ENCODE measurements at places on chromosomes 13 and 19.

GRCh38 chr19:42601811-42602443, 7.2 kb upstream of the CEACAM8 start:
- no peak for DNase-seq

GRCh38 chr19:39207293-39207836, 3.3 kb upstream of the SYCN start:
- no peak for DNase-seq

DNA sequence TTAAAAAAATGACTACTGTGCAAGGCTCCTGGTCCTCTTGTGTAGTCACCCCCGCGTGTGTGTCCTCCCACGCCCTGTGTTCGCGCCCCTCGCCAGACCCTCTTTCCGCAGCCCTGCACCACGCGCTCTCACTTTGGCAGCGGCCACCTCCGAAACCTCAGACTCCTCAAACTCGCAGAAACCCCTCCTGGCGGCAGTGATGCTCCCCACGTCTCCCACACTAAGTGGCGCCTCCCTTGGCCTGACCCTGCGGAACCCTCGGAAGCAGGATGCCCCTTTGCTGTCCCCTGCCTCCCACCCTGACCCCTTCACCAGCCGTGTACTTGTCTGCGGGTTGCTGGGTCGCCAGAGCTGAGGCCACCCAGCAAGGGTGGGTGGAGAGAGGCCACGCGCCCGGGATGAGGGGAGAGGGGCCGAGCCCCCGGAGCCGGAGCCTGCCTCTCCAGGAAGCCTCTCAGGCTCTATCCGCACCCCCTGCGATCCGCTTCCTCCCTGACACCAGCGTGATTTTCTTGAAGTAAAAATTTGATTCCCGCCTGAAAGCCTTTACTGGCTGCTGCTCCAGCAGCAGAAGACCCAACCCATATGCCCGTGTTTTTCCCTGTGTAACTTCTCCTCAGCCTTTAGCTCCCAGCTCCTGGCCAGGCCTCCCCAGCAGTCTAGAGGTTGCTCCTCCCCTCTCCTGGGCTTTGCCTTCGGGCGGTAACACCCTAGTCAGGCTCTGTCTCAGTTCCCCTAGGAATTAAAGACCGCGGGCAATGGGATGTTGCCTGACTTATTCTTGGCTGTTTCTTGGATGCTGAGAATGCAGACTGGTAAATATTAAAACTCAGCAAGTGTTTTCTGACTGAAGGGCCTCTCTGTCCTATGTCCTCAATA, 55.2 kb downstream of the MIPEP start:
- no peak for DNase-seq

GRCh38 chr19:50542943-50543342, 25.3 kb downstream of the LRRC4B start:
- no peak for DNase-seq

GRCh38 chr19:55658846-55659459, 4.1 kb downstream of the U2AF2 start:
- no peak for DNase-seq

- no peak for DNase-seq
Measured at GRCh38 chr19:41363371-41363752, 587 bp downstream of the B9D2 start.

- no peak for DNase-seq
Measured at GRCh38 chr13:86976521-86977324, 694.4 kb upstream of the SLITRK5 start.

DNA sequence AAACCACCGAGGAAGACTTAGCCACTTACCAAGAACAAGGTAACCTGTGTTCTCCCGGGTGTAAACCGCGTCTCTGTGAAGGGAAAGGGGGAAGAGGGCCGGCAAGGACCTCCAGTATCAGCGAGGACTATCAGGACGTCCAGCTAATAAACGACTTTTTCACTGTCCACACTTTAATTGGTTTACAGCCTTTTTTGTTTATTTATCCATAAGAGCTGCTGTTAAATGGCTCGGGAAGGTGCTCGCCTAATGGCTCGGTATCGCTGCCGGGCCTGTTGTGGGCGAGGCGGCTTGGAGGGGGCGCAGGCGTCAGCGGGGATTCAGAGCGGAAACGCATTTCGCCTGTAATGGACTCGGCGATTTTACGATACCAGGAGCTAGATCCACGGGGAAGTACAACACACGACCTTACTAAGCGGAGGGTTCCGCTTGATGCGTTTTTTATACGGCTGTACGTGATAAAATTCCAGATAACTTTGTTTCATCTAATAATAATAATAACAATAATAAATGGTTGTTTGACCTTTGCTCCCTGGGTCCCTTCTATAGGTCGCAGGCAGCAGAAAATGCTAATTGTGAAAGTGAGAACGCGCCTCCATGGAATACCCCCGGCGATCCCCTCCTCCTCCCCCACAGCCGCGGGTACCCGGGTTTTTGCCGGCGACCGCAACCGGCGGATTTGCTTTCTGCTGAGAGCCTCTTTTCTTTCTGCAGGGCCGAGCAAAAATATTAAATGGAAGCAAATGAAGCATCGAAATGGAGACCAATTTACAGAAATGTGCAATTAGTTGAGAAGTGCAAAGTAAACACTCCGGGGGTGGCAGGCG, 2.5 kb upstream of the PDX1 start:
- no peak for DNase-seq

- DNase-seq: no peak
Measured at GRCh38 chr13:70385852-70386251, 277.6 kb upstream of the KLHL1 start.

DNA sequence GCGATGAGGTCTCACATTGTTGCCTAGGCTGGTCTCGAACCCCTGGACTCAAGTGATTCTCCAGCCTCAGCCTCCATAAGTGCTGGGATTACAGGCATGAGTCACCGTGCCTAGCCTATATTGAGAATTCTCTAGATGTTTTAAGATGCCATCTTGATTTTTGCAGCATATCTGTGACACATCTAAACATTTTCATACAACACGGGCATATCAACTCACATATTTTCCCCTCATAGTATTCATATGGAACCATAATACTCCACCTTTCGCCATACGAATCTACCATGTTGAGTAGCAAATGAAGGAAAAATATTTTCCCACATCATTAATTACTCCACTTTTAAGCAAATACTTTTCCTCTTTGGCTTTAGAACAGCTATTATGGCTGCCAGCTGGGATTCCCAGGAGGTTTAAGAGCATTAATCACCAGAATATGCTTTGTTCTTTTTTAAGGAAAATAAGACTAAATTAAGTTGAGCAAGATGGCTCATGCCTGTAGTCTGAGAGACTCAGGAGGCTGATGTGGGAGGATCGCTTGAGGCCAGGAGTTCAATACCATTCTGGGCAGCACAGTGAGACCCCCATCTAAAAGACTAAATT, 56.9 kb upstream of the GTF2F2 start:
- DNase-seq: no peak

DNA sequence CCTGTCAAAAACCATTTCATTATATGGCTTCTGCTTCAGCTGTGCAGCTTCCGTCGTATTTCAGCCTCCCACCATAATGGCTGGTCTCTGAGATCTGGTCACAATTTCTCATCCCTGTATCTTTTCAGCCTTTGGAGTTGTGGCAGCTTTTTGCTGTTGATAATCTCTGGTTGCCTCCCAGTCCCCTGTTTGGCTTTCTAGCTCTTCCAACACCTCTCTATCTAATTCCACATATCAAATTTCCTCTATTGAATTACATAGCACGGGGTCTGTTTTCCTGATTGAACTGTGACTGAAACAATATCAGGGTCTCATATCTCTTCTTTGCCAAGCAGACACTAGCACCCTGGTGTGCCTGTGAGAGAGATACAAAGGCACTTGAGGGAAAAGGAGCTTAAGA, 222.1 kb upstream of the OBI1 start:
- DNase-seq: no peak

- no peak for DNase-seq
Measured at GRCh38 chr19:52896431-52897137, 851 bp downstream of the ZNF320 start.

DNA sequence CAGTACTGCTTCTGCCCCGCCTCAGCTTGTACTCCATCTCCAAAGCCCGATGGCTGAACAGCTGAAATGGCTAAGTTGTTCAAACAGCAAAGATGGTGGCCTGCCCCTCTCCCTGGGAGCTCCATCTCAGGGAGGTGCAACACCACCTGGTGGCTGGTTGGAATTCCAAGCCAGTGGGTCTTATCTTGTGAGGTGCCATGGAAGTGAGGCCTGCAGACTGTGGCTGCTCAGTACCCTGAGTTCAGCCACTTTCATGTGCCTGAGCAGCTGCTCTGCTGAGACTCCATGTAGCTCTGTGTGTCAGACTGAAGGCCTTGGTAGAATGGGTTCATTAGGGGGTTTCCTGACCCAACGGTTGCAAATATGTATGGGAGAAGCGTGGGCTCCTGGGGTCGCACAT, 67.3 kb upstream of the SPRY2 start:
- no peak for DNase-seq

- no peak for DNase-seq
Measured at GRCh38 chr13:40271931-40272775, 394.3 kb downstream of the FOXO1 start.

- DNase-seq: no peak
Measured at GRCh38 chr13:111095031-111095840, 19.9 kb upstream of the ARHGEF7 start.
